Nucleus accumbens (tissue), 56 donors: ENCODE measurements at places on chromosomes 6 and 20.

DNA sequence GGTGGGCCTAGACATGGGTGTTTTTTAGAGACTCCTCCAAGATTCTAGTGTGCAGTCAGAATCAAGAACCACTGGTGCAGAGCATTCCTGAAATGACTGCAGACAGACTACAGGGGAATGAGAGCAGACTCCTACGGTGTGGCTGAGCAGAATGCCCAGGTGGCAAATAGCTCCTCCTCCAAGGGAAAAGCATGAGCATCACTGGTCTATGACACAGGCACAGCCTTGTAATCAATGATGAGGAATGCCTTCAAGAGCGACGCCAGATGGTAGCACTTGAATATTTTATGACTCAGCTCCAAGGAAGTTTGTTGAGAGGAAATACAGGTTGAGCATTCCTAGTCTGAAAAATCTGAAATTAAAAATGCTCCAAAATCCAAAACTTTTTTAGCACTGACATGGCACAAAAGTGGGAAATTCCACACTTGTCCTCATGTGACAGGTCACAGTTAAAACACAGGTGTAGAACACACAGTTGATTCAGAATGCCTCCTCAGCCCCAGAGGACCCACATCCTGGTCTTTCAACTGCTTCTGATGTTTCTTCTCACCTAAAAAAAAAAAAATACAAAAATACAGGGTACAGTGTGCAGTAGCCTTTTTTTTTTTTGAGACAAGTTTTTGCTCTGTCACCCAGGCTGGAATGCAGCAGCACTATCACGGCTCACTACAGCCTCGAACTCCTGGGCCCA, 10.6 kb upstream of the FAM8A1 start:
- DNase-seq, result no peak

DNA sequence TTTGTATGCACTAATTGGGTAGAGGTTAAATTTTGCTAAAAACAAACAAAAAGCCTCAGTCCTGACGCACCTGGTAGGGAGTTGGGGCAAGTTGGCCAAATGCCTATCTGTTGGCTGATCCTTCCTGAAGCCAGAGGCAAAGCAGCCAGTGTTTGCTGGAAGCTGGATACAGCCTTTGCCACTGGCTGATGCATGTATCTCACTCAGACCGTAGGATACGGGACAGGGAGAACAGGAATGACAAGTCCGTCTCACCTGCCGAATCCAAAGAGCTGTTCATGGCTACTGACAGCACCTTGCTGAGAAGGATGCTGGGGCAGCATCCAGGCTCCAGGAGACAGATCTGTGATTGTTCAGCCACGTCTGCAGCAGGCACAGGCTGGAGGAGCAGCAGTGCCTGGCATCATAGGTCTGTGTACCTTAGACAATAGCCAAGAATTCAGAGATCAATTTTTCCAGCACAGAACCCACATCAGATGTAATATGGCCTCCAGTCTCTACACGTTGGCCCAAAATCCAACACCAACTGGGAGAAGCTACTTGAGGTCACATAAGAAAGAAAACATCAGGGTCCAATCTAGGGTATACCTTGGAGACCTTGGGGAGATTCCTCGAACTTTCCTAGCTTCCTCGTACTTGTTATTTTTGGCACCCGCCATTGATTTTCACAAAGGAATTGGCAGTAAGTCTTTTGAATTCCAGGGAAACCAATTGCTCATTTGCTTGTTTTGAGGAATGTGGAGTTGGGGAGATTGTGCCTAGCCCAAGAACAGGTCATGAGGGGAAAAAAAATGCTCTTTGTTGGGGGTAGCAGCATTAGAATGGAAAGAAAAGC, 108.5 kb upstream of the ARMC2 start:
- DNase-seq, result no peak

DNA sequence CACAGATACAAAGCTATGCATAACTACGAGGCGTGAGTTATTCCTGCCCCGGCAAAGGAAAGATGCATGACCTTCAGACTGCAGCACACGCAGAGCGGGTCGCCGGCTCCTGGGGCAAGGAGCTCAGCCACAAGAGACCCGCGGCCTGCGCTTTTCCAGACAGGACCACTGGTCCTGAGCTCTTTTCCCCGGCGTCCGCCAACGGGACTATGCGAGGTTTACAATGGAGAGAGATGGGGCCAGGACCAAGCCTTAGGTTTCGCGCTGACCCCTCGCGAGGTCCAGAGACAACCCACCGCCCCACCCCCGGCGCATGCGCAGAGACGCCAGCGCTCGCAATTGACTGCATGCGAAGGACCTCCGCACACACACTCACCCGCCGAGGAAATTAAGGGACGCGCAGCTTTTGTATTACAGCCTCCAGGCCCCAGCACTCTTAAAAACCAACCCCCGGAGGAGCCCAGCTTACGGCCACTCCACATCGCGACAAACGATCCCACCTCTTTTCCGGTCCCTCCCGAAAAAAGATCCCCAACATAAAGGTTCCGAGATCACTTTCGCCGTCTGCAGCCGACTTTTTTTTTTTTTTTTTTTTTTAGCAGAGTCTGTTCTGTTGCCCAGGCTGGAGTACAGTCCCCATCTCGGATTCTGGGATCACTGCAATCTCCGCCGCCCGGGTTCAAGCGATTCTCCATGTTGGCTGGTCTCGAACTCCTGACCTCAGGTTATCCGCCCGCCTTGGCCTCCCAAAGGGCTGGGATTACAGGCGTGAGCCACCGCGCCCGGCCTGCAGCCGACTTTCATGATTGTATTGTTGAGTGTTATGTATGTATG, at the start of gene COQ3:
Gene COQ3, minus strand, starts transcription at position 498 of the 834 bp plus-strand sequence. Its CDS starts 16 bp downstream, at position 482.
- DNase-seq, result peak; percentile 19

- DNase-seq, result no peak
These were observed 24.3 kb downstream of the GTSF1L start for GRCh38 chr20:43702502-43702901.

DNA sequence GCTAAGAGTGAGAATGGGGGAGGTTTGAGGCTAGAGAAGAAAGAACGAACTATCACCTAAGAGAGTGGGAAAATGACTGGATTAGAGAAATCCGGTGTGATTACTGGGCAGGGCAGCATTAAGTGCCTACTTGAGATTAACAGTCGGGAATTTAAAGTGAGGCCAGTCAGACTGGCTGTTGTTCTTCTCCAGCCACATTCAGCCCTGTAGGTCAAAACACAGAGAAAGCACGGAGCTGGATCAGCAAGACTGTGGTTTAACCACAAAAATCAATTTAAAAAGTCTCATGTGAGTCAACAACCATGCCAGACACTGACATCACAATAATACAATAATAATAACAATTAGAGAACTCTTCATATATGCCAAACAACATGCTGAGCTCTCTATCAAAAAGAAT, 301.9 kb upstream of the SGK1 start:
- DNase-seq, result no peak

DNA sequence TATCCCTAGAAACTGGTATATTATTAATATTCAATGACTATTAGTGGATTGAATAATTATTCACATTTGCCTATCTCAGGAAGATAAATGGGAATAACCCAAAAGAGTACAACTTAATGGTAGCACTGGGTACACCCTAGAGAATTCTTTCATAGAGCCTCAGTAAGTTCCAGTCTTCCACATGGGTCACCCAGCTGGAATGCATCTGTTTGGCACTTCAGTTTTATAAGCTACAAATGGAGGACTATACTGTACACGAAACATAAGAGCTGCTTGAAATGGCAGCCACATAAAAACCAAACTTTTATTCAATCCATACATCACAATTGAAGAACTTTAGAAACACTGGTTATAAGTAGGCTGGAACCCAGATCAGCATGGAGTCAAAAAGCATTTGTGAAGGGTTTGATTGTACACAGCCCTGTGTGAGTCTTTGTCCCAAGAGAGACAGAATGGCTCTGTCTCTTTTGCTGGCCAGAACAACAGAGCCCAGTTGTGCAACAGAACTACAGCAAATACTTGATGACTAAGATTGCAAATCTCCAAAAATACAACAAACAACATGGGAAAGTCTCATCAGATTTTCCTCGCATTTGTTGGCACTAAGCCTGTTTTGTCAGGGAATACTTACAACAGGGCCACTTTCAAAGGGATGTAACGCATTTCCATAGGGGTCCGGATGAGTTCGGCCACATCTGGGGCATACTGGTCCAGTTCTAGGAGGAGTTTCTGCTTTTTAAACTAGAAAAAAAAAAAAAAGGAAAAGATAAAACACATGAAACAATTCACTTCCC, 39.5 kb downstream of the PIGU start:
- peak; percentile 78 for DNase-seq

DNA sequence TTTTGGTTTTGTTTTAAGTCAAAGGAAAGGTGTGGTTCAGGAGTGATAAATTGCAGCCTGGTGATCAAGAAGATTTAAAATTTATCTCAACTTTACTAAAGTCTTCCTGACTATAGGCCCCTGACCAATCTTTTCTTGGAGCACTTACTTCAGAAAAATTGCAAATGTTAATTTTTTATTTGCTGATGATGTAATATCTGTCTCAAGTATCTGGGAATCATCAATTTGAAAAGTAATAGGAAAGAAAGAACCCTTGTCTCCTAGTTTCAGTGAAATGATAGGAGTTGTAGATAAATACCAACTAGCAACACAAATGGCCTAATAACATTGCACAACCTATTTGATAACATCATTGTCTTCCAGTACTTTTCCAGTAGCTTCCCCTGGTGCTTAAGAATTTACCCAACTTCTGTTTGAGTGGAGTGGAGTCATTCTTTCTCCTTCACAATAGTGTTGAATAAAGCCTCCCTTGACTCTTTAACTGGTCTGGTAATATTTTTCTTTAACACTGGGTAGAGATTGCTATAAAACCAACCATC, 648.3 kb upstream of the ADGRB3 start:
- DNase-seq, result no peak

GRCh38 chr20:48107560-48107959, 322.3 kb upstream of the SULF2 start:
- DNase-seq, result no peak

DNA sequence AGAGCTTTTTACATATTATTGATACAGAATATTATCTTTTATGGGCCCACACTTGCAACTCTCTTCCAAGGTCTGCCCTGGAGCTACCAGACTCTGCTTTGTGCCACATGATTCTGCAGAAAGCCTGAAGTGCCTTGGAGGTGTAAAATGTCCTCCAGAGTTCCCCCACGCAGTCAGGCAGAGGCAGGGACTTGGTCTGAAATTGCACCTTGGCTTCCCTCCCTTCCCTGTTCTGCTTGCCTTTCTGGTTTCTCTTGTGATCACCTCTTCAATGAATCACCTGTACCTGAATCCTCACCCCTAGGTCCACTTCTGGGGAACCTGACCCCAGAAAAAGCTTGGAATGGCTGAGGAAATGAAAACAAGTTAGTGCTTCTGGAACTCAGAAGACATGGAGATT, 43.0 kb upstream of the TGM2 start:
- DNase-seq, result no peak

- no peak for DNase-seq
These were observed 24.5 kb downstream of the KIAA0408 start for GRCh38 chr6:127434651-127435050.

DNA sequence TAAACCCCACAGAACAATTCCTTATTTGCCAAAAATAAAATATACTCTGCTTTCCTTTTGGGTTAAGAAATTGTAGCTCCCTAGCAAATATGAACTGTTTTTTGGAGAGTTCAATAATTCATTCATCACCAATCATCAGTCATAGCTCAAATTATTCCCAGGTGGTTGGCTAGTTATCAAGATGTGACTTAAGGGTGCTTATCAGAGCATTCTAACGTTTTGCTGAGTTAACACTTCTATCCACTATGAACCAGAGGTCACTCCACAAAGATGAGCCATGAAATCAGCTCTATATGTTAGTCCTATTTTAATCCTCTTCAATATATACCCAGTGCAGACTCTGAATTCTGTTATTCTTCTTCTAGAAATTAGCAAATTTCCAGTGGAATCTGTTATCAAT, 379.1 kb downstream of the TENT5A start:
- DNase-seq, result no peak

DNA sequence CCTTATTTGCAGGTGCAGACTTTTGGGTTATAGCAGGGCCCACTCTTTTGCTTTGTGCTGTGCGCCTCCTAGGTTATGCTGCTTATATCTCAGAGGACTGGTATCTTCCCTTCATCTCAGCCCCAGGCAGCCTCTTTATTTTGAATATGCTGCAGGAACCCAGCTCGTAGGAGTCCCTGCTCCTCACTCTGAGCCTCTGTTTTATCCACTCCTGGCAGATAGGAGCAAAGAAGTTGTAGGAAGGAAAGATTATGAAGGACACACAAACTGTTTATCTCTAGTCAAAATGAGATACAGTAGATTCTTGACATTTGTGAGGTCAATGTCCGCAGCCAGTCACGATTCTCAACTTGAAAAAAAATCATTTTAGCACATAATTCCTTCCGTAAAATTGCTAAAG, 15.6 kb downstream of the L3MBTL3 start:
- no peak for DNase-seq

DNA sequence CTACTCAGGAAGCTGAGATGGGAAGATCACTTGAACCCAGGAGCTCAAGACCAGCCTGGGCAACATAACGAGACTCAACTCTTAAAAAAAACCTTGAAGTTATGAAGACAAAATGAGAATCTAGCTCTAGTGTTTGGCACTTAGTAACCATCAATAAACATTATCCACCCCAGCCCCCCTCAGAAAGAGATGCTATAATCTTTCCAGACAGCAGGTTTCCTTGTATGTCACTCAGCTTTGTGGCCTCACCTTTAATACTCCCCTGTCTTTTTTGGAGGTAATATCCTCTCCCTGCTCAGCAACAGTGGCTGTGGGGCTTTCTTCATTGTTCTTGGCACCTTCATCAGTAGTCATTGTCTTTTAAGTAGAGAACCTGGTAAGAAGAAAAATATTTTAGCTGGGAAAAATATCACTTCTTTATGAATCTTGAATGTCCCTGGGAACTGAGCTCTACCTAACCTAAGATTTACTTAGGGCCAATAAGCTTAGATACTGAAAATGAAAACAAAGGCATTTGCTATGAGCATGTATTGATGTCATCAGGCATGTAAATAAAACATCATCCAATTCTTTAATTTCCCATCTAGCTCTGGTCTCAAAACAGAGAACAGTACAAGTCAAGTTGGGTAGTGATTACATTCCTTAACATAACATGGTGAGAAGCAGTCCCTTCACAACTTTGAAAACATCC, 46.1 kb downstream of the FKBP5 start:
- DNase-seq, result no peak

- DNase-seq, result no peak
These were observed 3.8 kb downstream of the TBC1D32 start for GRCh38 chr6:121330516-121330915.

- DNase-seq, result no peak
These were observed 13.3 kb upstream of the SGK1 start for GRCh38 chr6:134331256-134331655.

DNA sequence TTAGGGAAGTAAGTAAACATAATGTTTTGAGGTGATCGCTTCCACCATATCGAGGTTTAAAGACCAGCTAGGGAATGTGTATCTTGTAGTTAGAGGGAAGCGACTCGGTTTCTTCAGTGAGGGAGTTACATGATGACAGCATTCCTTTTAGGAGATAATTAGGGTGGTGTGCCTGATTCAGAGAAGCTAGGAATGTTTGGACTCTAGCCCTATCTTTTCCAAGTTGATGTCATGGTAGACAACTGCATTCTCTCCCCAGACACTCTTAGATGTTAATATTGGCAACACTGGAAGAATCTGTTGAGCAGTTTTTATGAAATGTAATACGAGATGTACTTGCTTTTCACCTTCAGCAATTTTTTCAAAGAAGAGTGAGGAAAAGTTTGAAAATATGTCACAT, 12.9 kb upstream of the HIVEP1 start:
- no peak for DNase-seq
